Stomach (tissue), 19 donors: ENCODE measurements at places on chromosomes 6 and 20. TPM values are rescaled to one million over a fixed set of nuclear protein-coding genes. Genes with fewer than 3 reads are reported as not detected.

- DNase-seq = peak; percentile 76
Measured at GRCh38 chr6:6724539-6725467, 136.3 kb downstream of the LY86 start.

The SLC17A9 gene
- 9.0 TPM for total RNA-seq

The AGER gene
- 35.6 TPM for total RNA-seq

The C20orf144 gene
- total RNA-seq = not detected
